ENCODE measurements at places on chromosomes 1 and 21.

DNA sequence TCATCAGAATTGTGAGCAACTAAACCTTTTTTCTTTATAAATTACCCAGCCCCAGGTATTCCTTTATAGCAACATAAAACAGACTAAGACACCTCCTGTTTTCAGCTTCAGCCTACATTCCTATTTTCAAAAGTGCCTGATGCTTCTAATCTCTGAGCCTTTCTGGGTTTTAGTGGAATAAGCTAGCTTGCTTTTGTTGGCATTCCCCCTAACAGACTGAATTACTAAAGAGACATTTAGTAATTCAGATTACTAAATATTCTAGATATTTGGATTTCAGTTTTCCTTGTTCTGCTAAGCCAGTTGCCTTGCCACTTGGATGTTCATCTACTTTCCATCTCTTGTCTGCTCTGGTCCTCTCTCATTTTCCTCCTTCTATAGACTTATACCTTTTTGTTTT, 10.5 kb upstream of the GNG12 start:
- DNase-seq: no peak

DNA sequence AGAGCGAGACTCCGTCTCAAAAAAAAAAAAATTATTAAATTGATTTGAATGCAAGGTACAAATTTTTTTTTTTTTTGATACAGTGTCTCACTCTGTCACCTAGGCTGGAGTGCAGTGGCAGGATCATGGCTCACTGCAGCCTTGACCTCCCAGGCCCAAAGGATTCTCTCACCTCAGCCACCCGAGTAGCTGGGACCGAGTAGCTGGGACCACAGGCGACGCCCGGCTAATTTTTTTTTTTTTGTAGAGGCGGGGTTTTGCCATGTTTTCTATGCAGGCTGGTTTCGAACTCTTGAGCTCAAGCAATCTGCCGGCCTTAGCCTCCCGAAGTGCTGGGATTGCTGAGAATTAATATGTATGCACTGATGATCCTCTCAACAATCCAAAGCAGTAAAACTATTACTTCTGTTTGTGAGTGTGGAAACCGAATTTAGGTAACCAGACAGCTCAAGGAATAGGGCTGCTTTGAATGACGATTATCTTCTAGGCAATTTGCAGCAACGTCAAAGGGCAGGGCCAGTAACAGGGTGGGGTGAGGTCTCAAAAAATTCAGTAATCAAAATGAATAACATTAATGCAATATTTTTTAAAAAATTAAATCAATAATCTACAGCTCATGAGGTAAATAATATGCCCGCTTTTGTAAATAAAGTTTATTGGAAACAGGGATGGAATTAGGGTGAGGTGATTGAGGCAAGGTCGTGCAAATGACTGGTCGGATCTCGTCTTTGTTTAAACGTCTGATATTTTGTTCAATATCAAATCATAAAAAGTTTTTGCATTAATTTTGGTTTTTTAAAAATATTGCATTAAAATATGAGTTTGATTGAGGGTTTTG, 1.2 kb downstream of the CLSPN start:
- DNase-seq: no peak

DNA sequence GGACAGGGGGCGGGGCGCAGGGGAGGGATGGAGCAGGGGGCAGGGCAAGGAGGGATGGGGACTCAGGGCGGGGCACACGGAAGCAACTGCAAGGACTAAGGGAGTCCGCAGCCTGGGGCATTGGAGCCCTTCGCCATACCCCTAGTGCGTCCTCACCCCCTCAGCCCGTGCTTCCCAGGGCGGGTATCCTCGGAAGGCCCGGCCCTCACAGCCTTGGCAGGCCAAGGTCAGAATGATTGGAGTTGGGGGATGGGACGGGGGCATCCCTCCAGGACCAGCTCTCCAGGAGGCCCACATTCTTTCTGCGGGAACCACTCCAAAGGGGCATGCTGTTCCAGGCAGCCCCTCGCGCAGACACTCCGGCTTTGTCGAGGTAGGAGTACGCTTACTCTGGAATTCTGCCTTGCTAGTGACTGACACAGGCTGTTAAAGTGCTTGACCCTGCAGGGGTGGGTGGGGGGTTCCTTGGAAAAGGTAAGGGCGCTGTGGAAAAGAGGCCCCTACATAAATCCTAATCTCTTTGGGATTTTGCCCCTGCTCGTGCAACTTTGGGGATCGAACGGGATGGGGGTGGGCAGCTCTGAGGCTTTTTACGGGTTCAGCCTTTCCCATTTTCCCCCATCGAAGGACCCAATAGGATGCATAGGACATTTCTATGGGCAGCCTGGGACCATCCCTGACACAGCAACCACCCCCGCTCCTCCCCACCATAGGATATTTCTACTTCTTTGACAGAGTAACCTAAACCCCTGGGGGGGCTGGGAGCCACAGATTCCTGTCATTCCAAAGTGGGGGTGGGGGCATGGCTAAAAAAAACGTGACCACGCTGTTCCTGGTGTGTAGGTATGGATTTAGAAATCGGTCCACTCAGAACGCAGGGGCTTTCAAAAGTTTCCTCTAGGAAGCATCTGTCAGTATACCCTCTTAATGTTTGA, 738 bp upstream of the TRIM11 start:
- no peak for DNase-seq

DNA sequence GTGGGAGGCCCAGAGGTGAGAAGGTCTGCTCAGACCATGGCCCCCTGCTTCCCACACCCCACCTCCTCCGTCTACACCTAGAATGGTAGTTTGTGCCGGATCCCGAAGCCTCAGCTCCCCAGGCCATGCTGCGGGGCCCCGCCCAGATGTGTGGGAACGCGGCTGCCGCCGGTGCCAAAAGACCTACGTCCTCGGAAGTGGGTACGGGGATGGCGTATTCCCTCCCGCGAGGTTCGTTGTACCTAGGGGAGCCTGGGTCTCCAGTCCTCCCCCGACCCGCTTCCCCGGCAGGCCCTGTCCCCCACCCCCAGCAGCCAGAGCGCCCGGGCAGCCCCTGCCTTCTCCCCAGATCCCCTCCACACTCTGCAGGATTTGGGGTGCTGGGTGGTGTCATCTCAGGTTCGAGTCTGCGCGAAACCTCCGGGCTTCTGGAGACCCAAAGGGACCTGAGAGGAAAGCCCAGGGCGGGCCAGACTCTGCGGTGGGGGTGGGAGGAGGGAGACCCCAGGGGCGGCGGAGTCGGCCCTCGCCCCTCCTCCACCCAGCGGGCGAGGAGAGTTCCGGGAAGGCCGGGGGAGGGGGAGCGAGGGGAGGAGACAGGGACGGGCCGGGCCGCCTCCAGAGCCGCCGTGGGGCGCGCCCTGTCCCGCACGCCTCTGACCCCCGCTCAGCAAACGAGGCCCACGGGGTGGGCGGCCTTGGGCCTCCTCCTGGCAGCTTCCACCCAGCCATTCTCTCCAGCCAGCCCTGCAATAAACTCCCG, 6.2 kb upstream of the PRDM16 start:
- DNase-seq: no peak

- no peak for DNase-seq
Measured at GRCh38 chr21:37970548-37970947, 54.3 kb upstream of the KCNJ6 start.

GRCh38 chr1:79792219-79792930, 785.8 kb upstream of the ADGRL4 start:
- no peak for DNase-seq

DNA sequence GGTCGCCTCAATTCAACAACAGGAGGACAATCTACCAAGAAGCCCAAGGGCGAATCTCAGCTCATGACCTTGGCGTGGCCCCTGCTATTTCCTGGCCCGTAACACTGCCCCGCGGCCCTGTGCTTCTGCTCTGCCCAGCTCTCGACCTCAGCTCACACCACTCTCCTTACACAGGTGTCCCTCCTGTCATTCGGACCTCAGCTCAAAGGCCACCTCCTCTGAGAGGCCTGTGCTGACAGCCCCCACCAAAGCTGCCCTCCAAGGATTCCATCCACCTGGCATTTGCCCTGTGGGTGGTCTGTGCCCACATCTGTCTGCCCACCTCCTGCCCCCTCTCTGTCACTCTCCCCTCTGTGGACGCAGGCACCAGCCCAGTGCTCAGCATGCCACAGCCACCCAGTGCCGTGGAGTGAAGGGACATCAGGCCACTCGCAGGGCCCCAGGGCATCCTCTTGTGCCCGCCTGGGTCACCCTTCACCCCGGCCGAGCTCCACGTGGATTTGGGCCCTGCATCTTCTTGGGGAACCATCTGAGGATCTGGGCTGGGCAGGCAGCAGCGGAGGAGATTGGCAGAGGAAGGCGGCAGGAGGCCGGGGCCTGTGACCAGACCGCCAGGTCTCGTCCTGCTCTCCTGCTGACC, 70.3 kb downstream of the DHRS3 start:
- no peak for DNase-seq

DNA sequence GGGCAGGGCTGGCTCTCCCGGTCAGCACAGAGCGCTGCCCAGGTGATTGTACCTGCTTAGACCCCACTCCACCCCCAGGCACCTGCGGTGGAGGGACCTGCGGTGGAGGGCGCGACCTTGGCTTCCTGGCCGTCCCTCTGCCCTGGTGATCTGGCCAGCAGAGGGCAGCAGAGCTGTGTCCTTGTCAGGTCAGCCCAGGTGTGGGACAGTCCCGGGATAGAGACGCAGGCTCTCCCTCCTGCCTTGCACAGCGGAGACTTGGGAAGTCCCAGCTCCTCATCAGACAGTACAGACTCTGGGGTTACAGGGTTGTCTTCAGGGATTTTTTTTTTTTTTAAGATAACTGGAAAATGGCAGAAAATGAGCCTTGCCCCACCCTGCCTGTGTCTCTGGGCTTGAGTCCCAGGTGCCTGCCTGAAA, 10.0 kb downstream of the SLX9 start:
- DNase-seq: peak; percentile 72

All from NCI-H460 (cell line).